ENCODE measurements at places on chromosomes 3 and 15.

DNA sequence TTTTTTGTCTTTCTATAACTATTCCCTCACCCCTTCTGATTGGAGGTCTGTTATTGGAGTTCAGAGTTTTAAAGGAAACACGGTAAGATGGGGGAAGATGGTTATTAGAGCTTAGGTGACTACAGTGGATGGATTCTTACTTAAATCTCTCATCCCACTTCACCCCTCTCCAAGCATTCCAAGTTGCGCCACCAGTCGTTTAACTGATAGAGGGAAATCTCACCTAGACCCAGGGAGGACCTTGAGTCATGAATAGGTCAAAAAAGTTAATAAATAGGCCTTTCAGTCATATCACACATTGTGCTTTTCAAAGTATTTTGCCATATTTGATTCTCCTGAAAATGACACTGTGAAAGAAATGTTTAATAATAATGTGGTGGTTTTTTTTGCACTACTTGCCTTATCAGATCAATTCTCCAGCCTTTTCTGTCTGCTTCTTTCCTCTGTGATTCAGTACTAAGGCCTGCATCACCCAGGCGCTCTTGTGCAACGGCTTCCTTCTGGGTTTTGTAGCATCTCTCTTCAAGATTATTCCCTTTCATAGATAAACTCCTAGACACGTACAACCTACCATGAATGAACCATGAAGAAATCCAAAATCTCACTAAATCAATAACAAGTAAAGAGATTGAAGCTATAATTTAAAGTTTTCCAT, 100.4 kb upstream of the TGFBR2 start:
- no peaks in the 10 kb centered on the region for H3K36me3 ChIP-seq
- no peak overlapping the region for H3K4me3 ChIP-seq
- H3K27me3 ChIP-seq: no peaks in the 10 kb centered on the region
- no peaks in the 10 kb centered on the region for H3K4me1 ChIP-seq
- no peak overlapping the region for H3K27ac ChIP-seq

DNA sequence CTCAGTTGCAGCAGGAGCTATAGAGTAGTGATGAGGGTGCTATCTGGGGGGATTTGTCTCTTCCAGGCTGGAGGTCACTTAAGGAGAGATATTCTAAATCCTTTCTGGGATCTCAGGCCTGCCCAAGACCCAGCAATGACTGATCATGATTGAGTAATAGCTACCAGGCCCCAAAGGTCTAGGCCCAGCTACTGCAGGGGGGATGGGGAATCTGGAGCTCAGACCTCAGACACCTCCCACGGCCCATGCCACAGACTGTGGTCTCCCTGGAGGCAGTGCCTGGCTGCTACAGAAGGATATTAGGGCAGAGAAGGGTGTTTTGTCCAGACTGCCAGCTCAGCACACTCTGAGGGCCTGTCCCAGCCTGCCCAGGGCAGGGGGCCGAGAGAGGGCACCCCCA, 6.9 kb downstream of the SLC38A3 start:
- H3K4me3 ChIP-seq: no peak overlapping the region
- DNase-seq: no peak
- no peak overlapping the region for H3K27ac ChIP-seq
- H3K36me3 ChIP-seq: no peaks in the 10 kb centered on the region
- H3K27me3 ChIP-seq: no peaks in the 10 kb centered on the region

GRCh38 chr3:170038434-170039110, 777 bp downstream of the GPR160 start:
- DNase-seq: no peak
- peaks cover 5% of the 10 kb centered on the region for H3K4me1 ChIP-seq
- no peaks in the 10 kb centered on the region for H3K36me3 ChIP-seq
- H3K27me3 ChIP-seq: peaks cover 6% of the 10 kb centered on the region
- no peak overlapping the region for H3K27ac ChIP-seq

GRCh38 chr3:81490541-81491288, 270.7 kb downstream of the GBE1 start:
- peaks cover 4% of the 10 kb centered on the region for H3K4me1 ChIP-seq
- H3K36me3 ChIP-seq: no peaks in the 10 kb centered on the region
- no peaks in the 10 kb centered on the region for H3K27me3 ChIP-seq
- no peak overlapping the region for H3K27ac ChIP-seq
- DNase-seq: peak; percentile 41
- H3K4me3 ChIP-seq: no peak overlapping the region

- no peak overlapping the region for H3K4me3 ChIP-seq
- no peaks in the 10 kb centered on the region for H3K27me3 ChIP-seq
- DNase-seq: no peak
- no peaks in the 10 kb centered on the region for H3K36me3 ChIP-seq
- H3K27ac ChIP-seq: no peak overlapping the region
- H3K4me1 ChIP-seq: peaks cover 27% of the 10 kb centered on the region
These were observed 2.4 kb downstream of the ANAPC13 start for GRCh38 chr3:134483195-134483900.

GRCh38 chr15:96158938-96159337, 171.6 kb upstream of the NR2F2 start:
- peaks cover 30% of the 10 kb centered on the region for H3K4me1 ChIP-seq
- H3K36me3 ChIP-seq: no peaks in the 10 kb centered on the region
- no peak overlapping the region for H3K4me3 ChIP-seq
- peak overlapping the region; percentile 15 for H3K27ac ChIP-seq

DNA sequence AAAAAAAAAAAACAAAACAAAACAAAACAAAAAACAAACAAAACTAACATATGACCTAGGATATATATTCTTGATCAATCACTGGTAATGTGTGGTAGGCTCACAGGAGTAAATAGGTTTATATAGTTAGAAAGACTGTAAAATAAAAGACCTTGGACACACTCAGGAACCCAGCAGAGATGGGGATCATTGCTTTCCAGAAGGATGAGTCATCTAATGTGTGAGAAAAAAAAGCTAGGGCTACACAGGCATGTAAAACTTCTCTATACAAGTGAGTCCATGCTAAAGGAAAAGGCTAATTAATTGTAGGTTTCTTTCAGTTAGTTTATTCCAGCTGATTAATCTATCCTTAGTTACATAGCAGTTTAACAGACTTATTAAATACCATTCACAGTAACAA, 710.3 kb upstream of the ARPP21 start:
- DNase-seq: no peak
- no peaks in the 10 kb centered on the region for H3K27me3 ChIP-seq
- no peak overlapping the region for H3K4me3 ChIP-seq

DNA sequence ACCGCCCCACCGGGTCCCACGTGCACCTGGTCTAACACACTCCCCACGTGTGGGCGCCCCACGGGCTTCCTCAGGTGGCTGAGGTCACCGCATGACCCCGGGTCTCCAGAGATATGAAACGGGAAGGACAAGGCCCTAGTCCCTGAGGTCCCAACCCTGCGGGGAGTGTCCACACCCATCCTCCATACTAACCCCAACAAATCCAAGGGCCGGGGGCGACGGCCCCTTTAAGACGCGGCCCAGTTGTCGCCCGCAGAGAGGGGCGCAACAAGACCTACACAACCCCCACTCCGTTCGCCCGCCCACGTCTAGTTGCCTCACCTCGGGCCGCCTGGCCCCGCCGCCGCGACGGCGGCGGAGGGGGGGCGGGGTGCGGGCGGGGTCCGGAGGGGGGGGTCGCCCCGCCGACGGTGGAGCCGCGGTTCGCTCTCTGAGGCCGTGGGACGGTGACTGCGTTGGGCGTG, 396 bp downstream of the INO80 start:
- H3K4me1 ChIP-seq: peaks cover 14% of the 10 kb centered on the region
- peak; percentile 70 for DNase-seq
- no peaks in the 10 kb centered on the region for H3K27me3 ChIP-seq
- peak overlapping the region; percentile 100 for H3K27ac ChIP-seq

DNA sequence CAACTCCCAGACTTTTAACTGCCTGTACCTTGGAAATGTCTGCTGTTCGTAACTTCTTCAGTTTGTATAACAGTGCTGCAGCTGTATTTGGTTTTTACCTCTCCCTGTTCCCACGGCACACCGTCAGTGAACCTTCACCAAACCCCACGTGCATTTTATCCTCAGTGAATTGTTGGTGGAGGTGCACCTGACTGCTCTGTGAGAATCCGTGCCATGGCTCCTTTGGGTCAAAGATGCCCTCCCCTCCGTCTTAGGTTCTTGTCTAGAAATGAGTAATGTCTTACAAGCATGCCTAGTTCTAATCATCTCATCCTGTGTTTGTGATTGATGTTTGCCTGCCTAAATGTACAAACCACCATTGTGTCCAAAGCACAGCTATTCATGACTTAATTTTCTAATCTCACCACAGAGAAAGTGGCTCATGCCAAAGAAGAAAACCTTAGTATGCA, 28.2 kb downstream of the TPM1 start:
- H3K4me3 ChIP-seq: no peak overlapping the region
- H3K36me3 ChIP-seq: peaks cover 12% of the 10 kb centered on the region
- DNase-seq: no peak
- no peaks in the 10 kb centered on the region for H3K27me3 ChIP-seq

DNA sequence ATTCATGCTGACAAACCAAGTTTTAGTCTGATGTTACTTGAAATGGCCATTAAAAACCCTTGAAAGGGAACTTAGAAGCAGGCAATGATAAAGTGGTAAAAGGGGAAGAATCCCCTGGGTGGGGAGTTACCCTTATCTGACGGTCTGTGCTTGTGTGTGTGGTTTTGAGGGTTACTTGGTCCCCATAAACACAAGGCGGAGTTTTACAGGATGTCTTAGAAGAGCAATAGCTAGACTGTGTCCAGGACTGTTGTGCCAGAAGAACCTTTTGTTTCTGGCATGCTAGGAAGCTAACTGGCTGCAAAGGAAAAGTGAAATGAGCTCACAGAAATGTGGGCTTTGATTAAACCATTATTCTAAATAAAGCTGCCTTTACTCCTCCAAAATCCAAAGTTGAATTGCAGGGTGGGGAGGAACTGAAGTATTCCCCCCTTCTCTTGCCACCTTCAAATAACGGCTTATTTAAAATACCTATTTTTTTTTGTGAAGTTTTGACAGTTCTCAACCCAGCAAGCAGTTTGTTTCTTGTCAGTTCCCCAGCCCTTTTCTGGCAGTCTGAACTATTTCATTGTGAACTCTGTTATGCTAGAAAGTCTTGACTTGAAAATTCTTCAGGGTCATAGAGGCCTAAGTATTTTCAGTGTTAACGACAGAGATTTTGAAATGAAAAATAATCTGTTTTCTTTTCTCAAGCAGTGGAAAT, 443.5 kb downstream of the OTOL1 start:
- DNase-seq: no peak
- H3K27me3 ChIP-seq: no peaks in the 10 kb centered on the region
- no peaks in the 10 kb centered on the region for H3K4me1 ChIP-seq
- no peak overlapping the region for H3K4me3 ChIP-seq
- no peaks in the 10 kb centered on the region for H3K36me3 ChIP-seq

GRCh38 chr3:171453180-171453886, 6.9 kb downstream of the TNIK start:
- no peak overlapping the region for H3K27ac ChIP-seq
- no peaks in the 10 kb centered on the region for H3K27me3 ChIP-seq
- H3K36me3 ChIP-seq: no peaks in the 10 kb centered on the region
- peaks cover 28% of the 10 kb centered on the region for H3K4me1 ChIP-seq
- H3K4me3 ChIP-seq: no peak overlapping the region

GRCh38 chr3:42655980-42656679, 2.6 kb downstream of the ZBTB47 start:
- H3K27ac ChIP-seq: peak overlapping the region; percentile 87
- peaks cover 10% of the 10 kb centered on the region for H3K36me3 ChIP-seq
- DNase-seq: no peak
- no peaks in the 10 kb centered on the region for H3K27me3 ChIP-seq
- H3K4me3 ChIP-seq: no peak overlapping the region

DNA sequence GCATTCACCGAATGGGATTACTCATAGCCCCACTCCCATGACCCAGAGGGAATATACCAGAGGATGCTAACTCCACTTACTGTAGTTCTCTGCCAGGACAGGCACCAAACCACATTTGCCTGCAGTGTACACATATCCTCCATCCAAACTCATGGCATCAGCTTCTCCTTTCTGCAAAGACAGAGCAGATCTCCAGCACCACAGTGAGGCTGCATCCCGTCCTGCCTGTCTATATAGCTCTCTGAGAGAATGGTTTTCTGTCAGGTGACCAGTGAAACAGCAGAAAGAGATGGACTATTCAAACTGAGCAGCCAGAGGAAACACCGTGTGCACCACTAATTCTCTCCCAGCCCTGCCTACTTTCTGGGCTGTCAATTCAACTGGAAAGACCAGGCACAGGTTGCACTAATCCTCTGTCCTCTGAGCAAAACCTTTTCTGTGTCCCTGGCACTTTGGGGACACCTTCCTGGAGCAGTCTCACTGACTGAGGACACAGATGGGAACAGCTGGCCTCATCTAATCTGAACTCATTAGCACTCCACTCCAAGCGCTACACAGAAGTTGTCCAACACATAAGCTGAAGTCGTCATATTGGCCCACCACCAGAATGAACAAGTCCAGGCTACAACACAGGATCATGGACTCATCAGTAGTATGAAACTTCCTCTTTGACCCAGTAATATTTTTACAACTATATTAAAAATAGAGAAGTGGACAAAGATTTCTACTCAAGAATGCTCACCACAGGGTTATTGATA, 17.3 kb downstream of the LTF start:
- no peak overlapping the region for H3K27ac ChIP-seq
- no peaks in the 10 kb centered on the region for H3K36me3 ChIP-seq
- no peak for DNase-seq
- no peaks in the 10 kb centered on the region for H3K4me1 ChIP-seq
- no peak overlapping the region for H3K4me3 ChIP-seq

DNA sequence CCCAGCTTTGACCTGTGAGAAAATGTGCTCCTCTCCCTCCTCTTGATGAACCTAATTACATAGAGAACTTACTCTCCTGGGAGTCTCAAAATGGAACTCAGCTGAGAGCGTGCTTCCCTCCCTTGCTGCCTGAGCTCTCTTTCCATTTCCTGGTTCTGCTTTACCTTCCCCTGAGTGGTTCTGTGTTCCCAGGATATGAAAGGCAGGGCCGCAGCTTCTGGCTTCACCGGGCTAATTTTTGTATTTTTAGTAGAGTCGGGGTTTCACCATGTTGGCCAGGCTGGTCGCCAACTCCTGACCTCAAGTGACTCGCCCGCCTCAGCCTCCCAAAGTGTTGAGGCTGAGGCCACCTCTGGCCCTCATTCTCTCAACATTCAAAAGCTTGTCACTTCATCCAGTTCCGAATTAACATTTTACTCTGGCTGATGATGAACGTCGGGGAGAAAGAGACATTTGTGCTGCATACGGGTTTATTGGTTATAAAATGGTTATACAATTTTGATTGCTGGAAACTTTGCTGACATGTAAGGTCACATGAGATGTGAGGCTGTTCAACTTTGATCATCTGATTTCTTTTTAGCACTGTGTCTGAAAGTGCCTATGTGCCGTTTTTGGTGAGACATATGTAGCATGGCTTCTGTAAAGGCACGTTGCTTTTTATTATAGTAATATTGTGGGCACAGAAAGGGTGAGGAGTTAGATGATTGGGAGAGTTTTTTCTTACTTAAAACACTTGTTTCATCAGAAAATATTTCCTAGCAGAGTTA, 6.6 kb downstream of the PLS1 start:
- H3K4me1 ChIP-seq: no peaks in the 10 kb centered on the region
- no peak for DNase-seq
- H3K27me3 ChIP-seq: no peaks in the 10 kb centered on the region
- H3K36me3 ChIP-seq: no peaks in the 10 kb centered on the region
- no peak overlapping the region for H3K4me3 ChIP-seq

GRCh38 chr15:45653702-45654424, 19.0 kb downstream of the SQOR start:
- no peak for DNase-seq
- no peaks in the 10 kb centered on the region for H3K27me3 ChIP-seq
- peaks cover 11% of the 10 kb centered on the region for H3K4me1 ChIP-seq
- no peaks in the 10 kb centered on the region for H3K36me3 ChIP-seq
- H3K27ac ChIP-seq: no peak overlapping the region

- H3K4me1 ChIP-seq: peaks cover under 1% of the 10 kb centered on the region
- no peak for DNase-seq
- no peaks in the 10 kb centered on the region for H3K27me3 ChIP-seq
- no peak overlapping the region for H3K4me3 ChIP-seq
These were observed 190.8 kb downstream of the MBNL1 start for GRCh38 chr3:152459572-152459971.
